ENCODE measurements at places on chromosomes 12 and 14.

GRCh38 chr14:74888164-74889158, 6.7 kb downstream of the DLST start:
- DNase-seq: no peak

DNA sequence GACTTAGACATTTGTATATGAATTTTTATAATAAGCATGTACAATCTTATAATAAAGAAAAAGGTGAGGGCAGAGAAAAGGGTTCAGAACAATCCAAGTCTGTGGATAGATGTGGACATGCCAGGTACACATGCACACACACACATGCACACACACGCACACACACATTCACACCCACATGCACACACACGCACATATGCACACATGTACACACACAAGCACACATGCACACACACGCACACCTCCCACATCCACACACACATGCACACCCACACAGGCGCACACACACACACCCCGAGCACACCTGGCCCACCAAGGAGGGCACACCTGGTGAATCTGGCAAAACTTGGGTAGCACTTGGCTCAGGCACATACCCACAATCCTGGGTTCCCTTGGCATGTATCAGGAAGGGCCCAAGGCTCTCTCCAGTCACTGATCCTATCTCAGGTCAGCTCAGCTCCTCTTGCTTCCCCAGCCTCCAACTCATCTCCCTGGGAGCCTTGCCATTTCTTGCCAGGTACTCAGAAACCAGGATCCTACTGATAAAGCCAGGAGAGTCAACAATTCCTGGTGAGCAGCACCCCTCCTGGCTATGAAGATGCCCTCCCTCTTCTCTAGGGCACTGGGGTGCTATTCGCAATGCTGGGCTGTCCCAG, 18.6 kb upstream of the TMEM106C start:
- no peak for DNase-seq

DNA sequence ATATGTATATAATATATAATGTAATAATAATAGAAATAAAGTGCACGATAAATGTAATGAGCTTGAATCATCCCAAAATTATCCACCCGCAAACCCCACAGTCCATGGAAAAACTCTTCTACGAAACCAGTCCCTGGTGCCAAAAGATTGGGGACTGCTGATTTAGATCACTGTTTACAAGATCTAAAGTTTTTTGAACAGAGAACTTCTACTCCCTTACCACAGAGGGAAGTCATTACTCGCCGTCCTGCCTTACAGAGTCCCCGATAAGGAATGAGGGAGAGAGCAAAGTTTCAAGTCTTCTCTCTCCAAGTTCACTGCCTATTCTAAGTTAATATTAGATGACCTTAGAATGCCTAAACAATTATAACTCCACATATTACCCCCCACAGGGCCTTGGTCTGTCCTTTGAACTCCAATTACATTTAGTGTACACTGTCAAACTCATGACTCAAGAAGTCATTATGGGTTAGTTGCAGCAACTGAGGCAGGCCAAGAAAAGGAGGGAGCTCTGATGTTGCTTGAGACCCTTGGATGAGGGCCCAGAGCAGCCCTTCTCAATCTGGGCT, 21.8 kb upstream of the DHRS4 start:
- no peak for DNase-seq

DNA sequence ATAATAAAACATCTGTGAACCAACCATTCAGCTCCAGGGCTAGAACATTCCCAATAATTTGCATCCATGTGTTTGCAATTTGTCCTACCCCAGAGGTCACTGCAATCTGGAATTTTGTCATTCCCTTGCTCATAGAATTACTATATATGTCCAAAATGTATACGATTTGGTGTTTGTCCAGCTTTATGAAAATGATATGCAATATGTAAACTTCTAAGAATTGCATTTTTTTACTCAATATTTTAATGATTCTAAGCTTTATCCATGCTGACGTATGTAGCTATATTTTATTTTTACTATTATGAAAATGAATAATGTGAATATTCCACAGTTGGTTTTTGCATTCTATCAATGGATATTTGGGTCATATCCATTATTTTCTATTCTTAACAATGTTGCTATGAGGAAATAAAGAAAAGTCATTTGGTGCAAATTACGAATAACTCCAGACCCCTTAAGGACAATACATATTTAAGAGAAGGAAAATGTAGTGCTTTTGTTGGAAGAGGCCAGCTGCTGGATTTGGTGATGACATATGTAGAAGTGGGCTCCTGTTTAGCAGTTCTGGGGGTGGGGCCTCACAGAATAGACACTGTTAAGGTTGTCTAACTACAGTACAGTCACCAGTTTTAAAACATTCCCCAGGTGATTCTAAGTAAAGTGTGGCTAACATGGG, 139.4 kb downstream of the SLC38A4 start:
- no peak for DNase-seq

- no peak for DNase-seq
Measured at GRCh38 chr12:88307961-88308360, 165.9 kb downstream of the TMTC3 start.

DNA sequence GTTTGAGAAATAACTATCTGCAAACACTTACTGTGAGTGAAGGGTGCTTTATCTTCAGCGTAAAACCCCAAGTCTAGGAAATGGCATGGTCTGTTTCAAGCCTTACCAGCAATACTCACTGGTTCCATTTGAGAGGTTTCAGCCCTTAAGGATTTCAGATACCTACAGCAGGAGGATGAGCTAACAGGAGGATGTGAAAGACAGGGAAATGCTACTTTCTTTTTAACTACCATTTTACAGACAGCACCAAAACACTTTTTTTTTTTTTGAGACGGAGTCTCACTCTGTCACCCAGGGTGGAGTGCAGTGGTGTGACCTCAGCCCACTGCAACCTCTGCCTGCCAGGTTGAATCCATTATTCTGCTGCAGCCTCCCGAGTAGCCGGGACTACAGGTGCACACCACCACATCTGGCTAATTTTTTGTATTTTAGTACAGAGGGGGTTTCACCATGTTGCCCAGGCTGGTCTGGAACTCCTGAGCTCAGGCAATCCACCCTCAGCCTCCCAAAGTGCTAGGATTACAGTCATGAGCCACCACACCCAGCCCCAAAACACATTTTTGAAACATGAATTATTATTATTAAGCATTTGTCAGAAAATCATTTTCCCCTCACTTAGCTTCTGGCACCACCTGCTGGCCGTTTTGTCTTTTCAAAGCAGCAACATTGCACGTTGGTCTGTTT, 4.6 kb downstream of the MTRFR start:
- peak; percentile 61 for DNase-seq

- DNase-seq: no peak
Measured at GRCh38 chr14:74085828-74086227, 1.1 kb downstream of the LIN52 start.

Data from stimulated activated CD8-positive, alpha-beta memory T cell treated with anti-CD3 and anti-CD28 coated beads, Interleukin-7, amount 100 ng/mL, for 24 hours (primary cell).